ENCODE measurements at places on chromosomes 3 and 15. TPM values are rescaled to one million over a fixed set of nuclear protein-coding genes. Genes with fewer than 3 reads are reported as not detected.

TRMT10C gene
- polyA plus RNA-seq: 16.5 TPM

CISH gene
- polyA plus RNA-seq: 21.1 TPM

GOLGA8T gene
- 0.51 TPM for polyA plus RNA-seq

ANKRD63 gene
- polyA plus RNA-seq: not detected

PTPN23 gene
- polyA plus RNA-seq: 9.2 TPM

CNTN6 gene
- polyA plus RNA-seq: not detected

DNA sequence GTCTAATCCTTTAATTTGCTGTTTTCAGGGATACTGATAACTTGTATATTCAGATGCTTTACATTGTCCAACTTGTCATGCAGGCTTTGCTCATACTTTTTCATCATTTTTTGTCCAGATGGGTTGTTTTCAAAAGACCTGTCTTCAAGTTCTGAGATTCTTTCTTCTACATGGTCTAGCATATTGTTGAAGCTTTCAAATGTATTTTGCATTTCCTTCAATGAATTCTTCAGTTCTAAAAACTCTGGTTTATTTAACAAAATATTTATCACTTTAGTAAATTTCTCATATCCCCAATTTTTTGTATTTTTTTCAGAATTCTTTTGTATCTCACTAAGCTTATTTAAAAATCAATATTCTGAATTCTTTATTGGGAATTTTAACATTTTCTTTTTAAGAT, 388.3 kb upstream of the IL12A start:
- no peak for DNase-seq

GRCh38 chr3:10281951-10282350, 10.8 kb downstream of the GHRL start:
- DNase-seq: no peak

DNA sequence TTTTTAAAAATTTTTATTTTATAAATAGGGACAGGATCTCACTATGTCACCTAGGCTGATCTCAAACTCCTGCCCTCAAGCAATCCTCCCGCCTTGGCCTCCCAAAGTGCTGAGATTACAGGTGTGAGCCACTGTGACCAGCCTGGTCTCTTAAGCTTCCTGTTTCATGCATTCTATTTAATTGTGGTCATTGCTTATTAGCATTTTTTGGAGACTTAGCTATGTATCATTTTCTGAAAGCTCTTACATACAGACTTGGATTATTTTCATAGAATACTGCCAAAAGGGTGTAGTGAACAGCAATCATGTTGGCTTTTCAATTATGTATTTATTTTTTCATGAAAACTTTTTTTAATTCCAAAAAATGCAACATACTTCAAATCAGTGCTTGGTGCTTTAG, 51.5 kb upstream of the DCUN1D1 start:
- no peak for DNase-seq

DNA sequence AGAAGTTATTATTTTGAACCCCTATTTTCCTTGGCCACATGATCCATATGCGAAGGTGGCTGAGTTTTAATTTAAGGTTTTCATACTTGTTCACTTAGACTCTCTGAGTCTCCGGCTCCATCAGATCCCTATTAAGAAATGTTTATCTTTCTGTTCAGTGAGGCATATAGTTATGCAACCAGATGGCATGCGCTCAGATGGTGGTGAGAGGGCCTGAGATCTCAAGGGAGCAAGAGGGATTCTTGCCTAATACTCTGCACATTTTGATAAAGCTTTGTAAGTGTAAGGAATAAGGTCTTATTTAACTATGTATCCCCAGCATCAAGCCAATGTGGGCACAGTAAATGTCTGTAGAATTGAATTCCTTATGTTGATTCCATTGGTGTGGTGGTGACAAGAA, 78.9 kb upstream of the DPH6 start:
- DNase-seq: no peak

GRCh38 chr3:183438735-183439134, 10.3 kb upstream of the MCF2L2 start:
- no peak for DNase-seq
